ENCODE measurements at places on chromosomes 6 and 20.

DNA sequence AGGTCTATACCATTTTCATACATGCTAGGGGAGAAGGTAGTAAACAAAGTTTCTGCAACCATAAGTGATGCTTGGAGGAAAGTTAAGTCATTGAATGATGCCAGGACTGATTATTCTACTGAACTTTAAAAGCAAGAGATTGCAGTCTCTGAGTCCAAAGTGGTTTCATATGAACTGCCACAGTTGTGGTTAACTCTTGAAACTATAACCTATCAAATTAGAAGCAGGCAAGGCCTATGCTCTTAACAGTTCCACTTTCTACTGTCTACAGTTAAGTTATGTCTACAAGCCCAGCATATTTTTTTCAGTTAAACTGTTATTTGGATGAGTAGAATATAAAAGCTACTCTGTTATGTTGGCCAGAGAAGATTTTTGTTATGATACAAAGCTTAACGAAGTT is 326.5 kb upstream of the RUNX2 start:
- no peak for DNase-seq

DNA sequence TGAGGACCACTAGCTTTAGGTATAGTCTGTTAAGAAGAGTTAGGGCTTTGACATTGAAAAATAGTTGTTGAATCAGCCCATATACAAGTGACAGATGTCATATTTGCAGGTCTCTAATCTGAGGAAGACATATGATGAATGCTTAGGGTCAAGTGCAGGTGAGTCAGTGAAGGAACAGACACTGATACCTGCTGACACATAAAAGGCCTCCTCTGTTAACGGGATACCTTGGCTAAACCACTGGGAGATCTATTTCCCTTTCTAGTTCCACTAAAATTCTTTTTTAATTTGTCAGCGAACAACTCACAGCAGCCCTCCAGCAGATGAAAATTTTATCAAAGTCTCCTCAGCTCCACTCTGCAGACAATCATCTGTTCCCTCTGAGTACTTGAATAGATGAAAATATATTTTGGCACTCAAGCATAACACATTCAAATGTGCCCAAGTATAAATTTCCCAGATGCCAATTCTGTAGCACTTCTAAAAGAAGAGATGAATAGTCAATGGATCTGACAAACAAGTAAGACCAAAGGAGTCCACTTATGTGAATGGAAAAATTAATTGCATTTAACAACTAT is 154.0 kb downstream of the KIF16B start:
- no peak for DNase-seq

- DNase-seq, result peak; percentile 1
Measured at GRCh38 chr6:128235556-128235955, 284.8 kb downstream of the PTPRK start.

DNA sequence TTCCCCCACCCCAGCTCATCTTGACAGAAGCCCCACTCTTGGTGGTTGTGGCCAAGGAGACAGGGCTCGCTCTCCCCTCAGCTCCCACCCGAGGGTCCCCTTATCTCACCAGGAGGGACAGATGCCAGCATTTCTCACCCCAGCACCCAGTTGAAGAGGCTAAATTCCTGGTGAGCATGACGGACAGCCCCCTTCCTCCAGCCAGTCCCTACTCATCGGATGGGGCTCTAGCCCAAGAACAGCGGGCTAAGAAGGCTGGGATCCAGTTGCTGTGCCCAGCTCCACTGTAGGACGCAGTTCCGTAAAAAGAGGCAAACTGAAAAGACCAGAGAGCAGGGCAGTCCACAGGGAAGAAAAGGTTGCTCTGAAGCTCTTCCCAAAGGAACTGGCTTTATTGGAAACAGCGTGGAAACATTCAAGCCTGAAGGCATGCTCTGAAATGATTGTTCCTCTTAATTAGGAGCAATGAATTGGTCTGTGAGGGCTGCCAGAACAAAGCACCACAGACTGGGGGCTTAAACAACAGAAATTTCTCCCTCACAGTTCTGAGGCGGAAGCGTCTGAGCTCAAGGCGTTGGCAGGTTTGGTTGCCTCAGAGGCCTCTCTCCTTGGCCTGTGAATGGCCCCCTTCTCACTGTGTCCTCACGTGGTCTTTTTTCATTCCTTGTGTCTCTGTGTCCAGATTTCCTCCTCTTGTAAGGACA is 17.9 kb upstream of the KIF25 start:
- no peak for DNase-seq

DNA sequence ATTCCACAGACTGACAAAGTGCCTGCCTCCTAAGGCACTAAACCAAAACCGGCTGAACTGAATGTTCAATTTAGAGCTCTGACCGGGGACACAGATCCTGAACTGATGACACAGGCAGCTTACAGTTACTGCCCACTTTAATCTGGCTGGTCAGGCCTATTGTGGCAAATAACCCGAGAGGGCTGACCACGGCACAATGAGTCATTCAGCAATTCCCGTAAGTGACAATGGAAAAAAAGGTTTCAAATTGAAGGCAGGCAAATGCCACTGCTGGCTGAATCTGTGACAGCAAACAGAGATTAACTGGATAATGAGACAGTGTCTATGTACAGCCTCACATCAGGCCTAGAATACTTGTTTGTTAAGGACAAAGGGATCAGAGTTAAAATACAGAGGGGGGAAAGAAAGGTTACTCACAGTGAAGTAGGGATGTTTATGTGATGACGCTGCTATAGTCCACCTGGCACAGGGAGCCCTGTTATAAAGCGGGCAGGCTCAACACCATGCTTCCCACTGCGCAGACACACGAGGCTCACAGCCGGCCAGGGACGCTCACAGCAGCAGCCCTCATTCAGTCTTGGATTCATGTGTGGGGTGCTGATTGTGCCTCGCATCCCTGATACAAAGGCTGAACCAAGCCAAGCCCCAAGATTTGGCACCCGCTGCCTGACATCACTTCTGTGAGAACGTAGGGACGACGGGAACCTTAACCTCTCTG is 54.4 kb downstream of the RTN4IP1 start:
- DNase-seq, result peak; percentile 79

GRCh38 chr6:17271628-17272027 is 9.5 kb upstream of the RBM24 start:
- DNase-seq, result no peak

GRCh38 chr6:4185846-4186245 is 50.5 kb upstream of the ECI2 start:
- DNase-seq, result no peak

DNA sequence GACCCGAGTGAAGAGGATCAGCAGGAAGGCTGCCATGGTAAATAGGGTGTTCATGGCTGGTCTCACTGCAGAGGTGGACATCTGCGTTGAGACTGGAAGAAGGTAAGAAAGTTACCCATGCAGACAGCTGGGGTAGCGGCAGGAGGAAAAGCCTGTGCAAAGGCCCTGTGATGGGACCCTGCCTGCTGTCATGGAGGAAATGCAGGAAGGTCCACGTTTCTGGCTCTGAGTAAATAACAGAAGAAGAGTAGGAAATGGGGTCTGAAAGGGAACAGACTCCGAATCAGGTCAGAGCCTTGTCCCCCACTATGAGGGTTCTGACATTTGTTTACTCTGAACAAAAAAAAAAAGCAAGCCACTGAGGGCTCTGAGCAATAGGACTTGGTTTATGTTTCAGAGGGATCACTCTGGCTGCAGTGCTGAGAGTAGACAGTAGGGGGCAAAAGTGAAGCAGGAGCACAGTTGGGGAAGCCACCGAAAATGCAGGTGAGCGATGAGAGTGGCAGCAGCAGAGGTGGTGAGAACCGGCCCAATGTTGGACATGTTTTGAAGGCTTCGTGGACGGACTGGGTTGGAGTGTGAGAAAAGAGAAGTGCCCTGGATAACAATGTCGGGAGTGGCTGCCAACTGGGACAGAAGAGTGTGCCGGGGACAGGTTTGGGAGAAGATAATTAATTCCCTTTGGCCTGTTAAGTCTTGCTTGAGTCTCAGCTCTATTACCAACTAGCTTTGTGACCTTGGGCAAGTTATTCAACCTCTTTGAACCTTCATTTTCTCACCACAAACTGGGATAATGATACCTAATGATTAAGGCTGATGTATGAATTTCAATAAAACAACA is 57.9 kb upstream of the MAP7 start:
- DNase-seq, result peak; percentile 64

- DNase-seq, result peak; percentile 6
Measured at GRCh38 chr6:156378853-156379252, 398.3 kb upstream of the ARID1B start.

- DNase-seq, result no peak
Measured at GRCh38 chr6:8420031-8420588, 15.2 kb downstream of the SLC35B3 start.

- no peak for DNase-seq
Measured at GRCh38 chr6:52657870-52658269, 13.0 kb upstream of the TMEM14A start.

GRCh38 chr6:90068264-90068663 is 174.0 kb downstream of the GJA10 start:
- peak; percentile 72 for DNase-seq

DNA sequence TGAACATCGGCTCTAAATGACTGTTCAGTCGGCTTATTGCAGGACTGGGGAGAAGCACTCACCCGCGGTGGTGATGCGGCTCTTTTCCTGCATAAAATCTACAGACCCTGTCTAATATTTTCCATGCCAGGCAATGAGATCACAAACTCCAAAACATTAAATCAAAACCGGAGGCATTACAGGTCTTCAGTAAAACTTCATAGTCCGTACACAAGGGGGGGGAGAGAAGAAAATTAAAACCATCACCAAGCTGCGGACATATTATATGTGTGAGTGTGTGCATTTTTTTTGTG is 6.3 kb upstream of the PAX1 start:
- DNase-seq, result no peak

GRCh38 chr20:258963-259362 is 1.4 kb downstream of the DEFB132 start:
- DNase-seq, result peak; percentile 26

DNA sequence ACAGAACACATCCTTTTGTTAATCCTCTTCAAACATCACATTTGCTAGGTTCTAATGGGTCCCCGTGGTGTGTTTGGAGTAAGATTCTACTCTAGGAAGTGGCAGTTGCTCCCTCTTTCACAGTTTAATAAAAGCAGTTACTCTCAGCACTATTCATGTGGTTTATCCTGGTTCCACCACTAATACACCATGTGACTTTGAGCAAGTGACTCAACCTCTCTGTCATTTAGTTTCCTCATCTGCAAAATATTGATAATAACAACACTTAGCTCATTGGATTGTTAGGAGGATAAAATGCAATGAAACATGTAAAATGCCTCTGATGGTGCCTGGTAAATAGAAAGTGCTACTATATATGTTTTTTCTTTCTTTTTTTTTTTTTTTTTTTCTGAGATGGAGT is 488.0 kb upstream of the NOX3 start:
- DNase-seq, result peak; percentile 52

- peak; percentile 94 for DNase-seq
Measured at GRCh38 chr6:3803627-3804468, 45.3 kb upstream of the FAM50B start.

DNA sequence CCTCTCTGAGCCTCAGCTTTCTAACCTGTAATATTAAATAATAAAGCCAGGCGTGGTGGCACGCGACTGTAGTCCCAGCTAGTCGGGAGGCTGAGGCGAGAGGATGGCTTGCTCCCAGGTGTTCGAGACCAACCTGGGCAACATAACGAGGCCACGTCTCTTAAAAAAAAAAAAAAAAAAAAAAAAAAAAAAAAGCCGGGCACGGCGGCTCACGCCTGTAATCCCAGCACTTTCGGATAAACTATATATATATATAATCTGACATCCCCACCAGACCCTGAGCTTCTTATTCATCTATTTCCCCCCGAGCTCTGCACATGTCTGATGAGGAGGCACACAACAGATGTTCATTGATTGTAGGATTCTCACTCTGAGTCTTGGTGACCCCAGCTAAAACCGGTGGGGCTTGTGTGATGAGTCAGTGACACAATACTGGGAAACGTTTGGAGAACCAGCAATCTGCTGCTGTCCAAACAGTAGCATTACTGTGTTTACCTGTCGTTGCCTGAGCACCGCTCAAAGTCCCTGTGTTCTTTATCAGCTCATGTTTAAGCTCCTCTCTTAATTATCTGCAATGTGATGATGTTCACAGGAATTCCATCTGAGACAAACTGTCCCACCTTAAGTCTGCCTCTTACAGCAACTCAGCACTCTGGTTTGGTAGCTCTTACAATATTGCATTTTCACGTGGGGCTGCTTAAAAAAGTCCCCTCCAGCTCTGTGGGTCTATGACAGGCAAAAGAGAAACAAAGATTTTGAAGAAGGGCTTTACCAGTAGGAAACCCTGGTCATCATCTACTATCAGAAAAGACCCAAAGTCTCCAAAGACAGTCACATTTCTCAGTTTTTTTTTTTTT is 1.0 kb upstream of the SPATA2 start:
- DNase-seq, result peak; percentile 28

DNA sequence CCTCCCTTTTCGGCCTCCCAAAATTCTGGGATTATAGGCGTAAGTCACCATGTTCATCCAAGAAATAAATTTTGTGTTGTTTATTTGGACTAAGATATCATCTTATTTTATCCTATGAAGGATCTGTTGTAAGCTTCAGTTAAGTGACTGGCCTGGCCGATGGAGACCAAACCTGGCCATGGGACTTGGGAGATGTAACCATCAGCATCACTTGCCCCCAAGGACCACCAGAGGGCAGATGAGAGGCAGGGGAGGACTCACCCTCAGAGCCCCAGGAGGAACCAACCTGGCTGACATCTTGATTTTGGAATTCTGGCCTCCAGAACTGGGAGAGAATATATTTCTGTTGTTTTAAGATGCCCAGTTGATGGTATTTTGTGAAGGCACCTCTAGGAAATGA is 266.7 kb downstream of the CDH26 start:
- peak; percentile 59 for DNase-seq

DNA sequence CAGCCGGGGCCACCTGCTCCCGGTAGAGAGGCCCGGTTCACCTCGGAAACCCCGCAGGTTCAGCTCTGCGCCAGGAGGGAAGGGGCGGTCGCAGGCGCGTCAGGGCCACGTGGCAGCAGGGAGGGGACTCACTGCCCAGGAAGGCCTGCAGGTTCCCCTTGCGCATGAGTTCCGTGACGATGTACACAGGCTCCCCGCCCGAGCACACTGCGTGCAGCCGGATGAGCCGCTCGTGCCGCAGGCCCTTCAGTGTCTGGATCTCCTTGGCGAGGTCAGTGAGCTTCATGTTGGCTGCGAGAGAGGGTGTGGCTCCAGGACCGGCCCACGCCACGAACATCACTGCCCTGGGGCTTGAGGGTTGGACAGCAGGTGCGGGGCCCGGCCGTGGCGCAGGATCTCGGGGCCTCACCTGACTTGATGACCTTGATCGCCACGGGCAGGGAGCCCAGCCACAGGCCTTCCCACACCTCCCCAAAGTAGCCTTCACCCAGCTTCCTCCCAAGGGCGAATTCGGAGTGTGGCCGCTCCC is 4.9 kb upstream of the PTK6 start:
- DNase-seq, result no peak

DNA sequence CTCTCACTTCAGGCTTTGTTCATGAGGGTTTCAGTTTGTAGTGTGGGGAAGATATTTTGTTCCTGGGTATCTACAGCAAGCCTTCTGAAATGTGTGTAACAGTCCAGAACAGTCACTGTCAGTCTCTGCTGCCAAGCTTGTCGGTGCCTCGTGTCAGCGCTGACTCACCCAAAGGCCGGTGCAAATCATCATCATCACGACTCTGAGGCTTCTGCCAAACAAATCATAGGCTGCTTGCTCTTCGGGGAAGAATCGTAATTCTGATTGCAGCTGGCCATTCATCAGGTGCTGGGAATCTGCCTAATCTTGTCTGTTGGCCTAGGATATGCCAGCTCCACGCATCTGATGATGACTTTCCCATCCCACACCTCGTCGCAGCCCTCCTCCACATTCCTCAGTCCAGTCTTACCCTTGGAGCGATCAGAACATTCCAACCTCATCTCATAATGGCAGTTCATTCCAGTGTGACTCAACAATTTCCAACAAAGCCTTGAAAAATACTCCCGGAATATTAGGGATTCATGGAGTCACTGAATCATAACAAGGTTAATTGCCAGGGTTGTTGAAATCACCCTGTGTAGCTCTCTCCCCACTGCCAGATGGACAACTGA is 40.9 kb downstream of the ALDH8A1 start:
- peak; percentile 99 for DNase-seq
